ENCODE measurements at places on chromosomes 6 and 20.

- DNase-seq = no peak
Observed at GRCh38 chr6:130282234-130282995, 59.7 kb upstream of the SAMD3 start.

DNA sequence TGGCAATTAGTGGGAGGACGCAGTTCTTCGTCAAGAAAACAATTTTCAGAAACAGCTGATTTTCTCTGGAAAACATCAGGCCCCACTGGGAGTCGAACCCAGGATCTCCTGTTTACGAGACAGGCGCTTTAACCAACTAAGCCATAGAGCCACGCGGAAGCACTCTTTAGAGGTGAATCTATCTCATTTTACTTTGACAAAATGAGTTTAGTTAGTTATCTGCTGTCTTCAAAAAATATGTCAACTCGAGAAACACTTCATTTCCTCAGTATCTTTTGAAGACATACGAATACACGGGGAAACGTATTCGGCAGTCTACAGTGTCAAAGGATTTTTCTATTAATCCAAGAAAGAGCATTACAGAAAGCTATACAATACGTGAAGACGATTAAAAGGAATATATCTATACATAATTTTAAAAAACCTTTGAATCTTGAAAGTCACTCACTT lies 26.7 kb downstream of the GPX6 start:
- no peak for DNase-seq

DNA sequence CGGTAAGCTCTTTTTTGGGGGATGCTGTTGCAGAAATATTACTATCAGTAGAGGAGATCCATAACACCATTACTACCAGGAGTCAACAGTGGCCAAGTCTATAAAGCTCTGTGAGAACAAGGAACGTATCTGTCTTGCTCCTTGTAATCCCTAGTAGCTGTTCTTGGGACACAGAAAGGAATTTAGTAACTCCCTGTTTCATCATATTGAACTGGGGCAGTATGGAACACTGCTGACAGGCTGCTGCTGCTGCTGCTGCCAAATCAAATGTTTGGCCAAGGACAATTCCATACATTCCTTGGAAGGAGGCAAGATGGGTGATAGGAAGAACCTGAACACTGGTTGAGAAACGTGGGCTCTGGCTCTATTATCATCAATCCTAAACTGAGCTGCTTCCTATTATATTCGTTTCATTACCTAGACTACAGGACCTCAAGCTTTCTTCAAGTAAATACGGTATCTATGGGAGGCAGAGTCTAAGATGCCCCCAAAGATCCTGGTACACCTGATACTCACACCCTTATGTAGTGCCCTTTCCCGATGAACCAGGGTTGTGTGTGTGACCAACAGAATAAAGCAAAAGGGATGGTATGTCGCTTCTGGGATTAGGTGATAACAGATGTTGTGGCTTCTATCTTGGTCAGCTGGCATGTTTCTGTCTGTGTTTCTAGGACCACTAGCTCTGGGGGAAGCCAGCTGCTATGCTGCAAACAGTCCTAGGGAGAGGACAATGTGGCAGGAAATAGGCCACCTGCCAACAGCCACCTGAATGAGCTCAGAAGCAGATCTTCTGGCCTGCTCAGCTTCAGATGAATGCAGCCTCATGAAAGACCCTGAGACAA lies 39.5 kb downstream of the ELOVL5 start:
- no peak for DNase-seq

DNA sequence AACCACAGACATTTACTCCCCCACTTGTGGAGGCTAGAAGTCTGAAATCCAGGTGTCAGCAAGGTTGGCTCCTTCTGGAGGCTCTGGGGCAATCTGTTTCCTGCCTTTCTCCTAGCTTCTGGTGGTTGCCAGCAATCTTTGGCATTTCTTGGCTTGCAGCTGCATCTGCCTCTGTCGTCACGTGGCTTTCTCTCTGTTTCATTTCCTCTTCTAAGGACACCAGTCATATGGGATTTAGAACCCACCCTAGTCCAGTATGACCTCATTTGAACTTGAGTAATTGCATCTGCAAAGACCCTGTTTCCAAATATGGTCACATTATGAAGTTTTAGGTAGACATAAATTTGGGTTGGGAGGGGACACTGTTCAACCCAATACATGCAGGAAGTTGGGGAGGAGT lies 56.2 kb upstream of the EPB41L1 start:
- DNase-seq = no peak

- DNase-seq = no peak
Observed at GRCh38 chr20:62900692-62901584, 25.4 kb downstream of the DIDO1 start.

- no peak for DNase-seq
Observed at GRCh38 chr6:20538131-20538662, 3.9 kb downstream of the CDKAL1 start.

DNA sequence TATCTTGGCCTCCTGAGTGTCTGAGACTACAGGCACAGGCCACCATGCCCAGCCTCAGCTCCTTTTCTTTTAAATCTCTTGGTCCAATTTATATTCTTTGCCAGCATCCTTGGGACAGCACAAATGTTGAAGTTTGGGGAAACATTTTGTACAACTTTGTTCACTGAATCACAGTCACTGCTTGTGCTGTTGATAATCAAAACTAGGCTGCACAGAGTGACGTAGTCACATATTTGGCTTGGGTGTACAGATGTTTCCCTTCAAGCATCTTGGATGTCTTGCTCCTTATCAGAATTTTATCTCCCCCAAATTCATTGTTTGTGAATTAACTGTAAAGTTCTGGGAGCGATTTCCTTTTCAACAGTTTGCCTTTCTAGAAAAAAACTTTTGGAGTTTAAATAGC lies 17.9 kb downstream of the CARMIL1 start:
- no peak for DNase-seq

GRCh38 chr6:90192857-90193256 lies 103.8 kb downstream of the BACH2 start:
- DNase-seq = no peak

- no peak for DNase-seq
Observed at GRCh38 chr20:43953919-43954592, 39.4 kb downstream of the TOX2 start.

DNA sequence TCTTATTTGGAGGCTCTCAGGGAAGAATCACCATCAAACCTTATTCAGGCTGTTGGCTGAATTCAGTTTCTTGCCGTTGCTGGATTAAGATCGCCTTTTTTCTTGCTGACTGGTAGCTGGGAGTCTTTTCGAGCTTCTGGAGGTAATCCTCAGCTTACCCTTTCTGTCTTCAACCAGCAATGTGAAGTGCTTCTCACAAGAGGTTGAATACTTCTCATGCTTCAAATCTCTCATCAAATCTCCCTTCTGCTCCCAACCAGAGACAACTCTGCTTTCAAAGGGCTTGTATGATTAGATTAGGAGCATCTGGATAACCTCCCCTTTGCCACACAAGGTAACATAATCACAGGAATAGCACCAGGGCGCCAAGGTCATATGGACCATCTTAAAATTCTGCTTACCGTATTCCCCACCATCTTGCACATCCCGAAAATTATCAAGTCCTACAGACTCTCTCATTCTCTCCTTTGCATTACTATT lies 137.2 kb downstream of the MOXD1 start:
- DNase-seq = no peak

DNA sequence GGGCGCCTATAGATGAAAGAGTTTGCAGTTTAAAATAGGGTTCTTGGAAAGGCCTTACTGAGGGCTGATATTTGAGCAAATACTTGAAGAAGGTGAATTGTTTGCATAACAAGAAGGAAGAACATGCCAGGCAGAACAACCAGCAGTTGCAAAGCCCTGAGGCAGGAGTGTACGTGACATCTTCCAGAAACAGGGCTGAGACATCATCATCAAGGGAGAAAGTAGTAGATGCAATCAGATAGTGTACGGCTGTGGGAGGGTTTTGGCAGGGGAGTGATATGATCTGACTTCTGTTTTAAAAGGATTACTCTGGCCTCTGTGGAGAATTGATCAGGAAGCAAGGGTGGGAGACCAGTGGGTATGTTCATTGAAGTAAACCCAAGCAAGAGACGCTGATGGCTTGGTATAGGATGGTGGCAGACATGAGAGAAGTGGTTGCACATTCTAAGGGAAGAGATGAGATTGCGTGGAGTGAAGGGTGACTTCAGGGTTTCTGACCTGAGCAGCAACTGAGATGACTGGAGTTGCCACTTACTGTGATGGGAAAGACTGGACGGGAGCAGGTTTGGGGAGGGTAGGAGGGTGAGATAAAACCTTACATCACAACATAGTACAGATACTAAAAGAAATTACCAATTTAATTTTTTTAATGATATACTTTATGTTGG lies 28.8 kb downstream of the RIOK1 start:
- no peak for DNase-seq

DNA sequence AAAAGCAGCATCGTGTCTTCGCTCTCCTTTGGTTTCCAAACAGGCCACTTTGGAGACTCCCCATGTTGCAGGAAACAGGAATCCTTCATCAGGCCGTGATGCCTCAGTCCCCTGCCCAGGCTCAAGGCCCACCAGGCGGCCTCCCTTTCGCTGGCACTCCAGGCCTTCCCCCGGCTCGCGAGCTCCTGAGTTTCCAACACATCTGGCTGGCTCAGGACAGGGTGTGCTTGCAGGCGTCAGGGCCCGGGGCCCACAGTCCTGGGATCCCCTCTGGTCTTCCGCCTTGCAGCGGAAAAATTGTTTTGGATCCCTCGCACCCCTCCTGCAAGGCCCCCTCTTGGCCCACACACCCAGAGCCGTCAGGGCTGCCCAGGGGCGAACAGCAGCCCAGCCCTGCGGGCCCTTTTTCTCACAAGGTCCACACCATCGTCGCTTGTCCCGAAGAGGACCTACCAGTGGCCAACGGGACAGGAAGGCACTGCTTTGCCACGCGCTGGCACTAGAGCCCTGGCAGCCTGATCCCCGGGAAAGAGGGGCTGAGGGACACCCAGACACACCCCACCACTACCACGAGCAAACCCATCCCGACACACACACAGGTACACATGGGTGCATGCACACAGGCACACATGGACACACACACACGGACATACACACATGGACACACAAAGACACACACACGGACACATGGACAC lies 1930.9 kb upstream of the DEFB115 start:
- no peak for DNase-seq

GRCh38 chr6:163706500-163707087 lies 292.1 kb downstream of the QKI start:
- no peak for DNase-seq

GRCh38 chr6:131029626-131030297 lies 33.3 kb downstream of the EPB41L2 start:
- no peak for DNase-seq

GRCh38 chr6:130453230-130453629 lies 87.4 kb downstream of the TMEM200A start:
- no peak for DNase-seq

GRCh38 chr6:160349020-160349441 lies 853 bp downstream of the SLC22A3 start:
- DNase-seq = no peak

- peak; percentile 68 for DNase-seq
Observed at GRCh38 chr6:145814501-145815308, at the start of gene FBXO30. Gene FBXO30, minus strand, starts transcription at chr6:145814795. Its CDS starts 8,390 bp downstream, at chr6:145806405.

- DNase-seq = no peak
Observed at GRCh38 chr6:25489399-25489798, 162.6 kb upstream of the SCGN start.

- no peak for DNase-seq
Observed at GRCh38 chr6:113246186-113246585, 611.0 kb upstream of the MARCKS start.

DNA sequence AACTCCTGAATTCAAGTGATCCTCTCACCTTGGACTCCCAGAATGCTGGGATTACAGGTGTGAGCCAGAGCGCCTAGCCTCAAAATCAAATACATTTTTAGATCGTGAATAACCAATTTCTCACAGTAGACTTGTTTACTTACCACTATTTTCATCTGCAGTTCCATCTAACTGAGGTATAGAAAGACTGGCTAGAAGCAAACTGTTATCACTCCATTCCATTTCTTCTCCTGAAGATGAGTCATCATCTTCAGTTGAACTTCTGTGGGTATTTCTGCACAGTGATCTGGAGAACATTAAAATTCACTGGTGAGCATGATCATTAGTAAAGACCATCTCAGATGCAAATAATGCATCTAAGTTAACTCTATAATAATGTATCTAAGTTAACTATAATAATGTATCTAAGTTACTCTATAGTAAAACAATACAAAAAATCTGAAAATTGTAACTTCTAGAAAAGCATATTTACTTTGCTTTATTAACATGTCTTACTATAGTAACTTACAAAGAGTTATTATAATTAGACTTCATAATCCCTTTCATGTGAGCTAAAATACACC lies 105.4 kb downstream of the REV3L start:
- no peak for DNase-seq

DNA sequence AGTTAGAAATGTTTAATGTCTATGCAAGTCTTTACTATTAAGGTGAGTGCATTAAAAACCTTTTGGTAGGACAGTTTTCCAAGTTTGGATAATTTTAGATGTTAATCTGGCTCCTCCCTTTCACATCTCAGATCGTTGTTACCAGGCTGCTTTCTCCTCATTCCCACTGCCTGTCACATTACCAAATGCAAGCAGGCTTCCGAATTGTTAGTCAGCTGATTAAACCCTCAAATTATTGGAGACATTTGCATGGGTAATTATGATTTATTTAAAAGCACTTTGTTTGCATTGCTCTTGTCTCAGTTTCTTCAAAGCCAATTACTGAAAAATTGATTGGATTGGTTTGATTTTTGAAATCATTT lies 816.5 kb downstream of the KIF16B start:
- no peak for DNase-seq

DNA sequence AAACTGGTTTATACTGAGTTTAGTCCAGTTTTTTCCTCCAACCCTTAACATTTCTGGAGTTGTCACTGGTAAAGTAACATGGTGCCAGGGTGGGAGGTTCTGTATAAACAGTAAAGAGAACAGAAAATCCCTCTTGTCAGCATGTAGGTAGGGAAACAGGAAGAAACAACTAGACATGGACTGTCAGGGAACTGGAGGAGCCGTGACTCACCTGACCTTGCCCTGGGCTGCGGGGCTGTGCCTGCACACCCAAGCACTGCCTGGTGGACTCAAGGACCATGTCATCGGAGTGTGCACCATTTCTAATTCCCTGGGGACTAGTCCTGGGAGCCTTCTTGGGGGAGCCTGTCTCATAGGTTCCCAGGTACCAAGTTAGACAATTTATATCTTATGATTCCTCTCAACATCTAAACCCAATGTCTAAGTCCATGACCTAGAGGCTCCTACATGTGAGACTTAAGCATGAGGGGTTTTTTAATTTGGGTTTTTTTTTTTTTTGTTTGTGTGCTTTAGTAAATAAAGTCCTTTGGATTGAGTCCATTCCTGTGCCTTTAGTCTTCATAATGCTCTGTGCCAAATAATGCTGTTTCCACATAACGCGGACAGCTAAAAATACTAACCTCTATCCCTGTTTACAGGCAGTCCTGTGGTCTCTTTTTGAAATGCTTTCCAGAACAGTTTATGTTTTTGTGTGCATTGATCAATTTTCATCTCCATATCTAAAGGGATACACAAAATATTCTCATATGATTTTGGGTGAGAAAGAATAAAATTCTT lies 136.9 kb upstream of the SUPT3H start:
- no peak for DNase-seq

- DNase-seq = no peak
Observed at GRCh38 chr20:43586641-43587040, 4.1 kb upstream of the IFT52 start.

GRCh38 chr6:70131528-70131927 lies 171.4 kb downstream of the COL9A1 start:
- no peak for DNase-seq
